Non-pigmented ciliary epithelial cell (primary cell): ENCODE measurements at places on chromosomes 13 and 19.

DNA sequence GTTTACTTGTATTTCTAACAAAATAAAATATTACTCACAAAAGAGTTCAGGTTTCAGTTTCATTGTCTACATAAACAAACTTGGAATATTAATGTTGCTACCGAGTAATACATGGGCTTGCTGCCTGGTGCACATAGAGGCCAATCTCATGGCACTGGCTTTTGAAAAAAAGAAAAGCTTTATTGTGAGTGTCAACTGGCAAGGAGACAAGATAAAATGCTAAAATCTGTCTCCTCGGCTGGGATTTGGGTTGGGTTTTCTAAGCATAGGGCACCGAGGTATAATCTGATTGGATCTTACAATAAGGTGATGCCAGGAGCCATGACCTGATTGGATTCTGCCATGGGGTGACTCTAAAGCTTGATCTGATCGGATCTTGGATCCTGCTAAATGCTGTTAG is 1519.9 kb upstream of the MIR17HG start:
- DNase-seq = no peak

- DNase-seq = no peak
Measured at GRCh38 chr13:84659359-84659661, 777.0 kb upstream of the SLITRK1 start.

- DNase-seq = peak; percentile 23
Measured at GRCh38 chr13:105008604-105009003, 1526.9 kb downstream of the EFNB2 start.

- no peak for DNase-seq
Measured at GRCh38 chr19:4088975-4089374, 22.3 kb upstream of the ZBTB7A start.

DNA sequence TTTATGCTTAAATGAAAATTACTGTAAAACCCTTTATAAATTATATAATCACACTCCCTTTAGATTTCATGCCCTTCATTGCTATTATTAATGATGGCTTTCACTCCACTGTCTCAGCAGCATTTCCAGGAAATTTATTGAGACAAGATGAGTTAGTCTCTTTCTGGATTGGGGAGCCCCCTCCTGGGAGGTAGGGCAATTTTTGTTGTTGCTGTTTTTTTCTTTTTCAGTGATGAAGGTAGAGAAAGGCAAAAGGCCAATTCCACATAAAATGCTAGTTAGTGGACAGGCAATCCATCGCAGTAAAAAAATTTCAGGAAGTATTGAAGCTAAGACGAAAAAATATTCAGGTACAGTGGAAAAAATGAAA is 80.2 kb downstream of the TEX26 start:
- DNase-seq = no peak

DNA sequence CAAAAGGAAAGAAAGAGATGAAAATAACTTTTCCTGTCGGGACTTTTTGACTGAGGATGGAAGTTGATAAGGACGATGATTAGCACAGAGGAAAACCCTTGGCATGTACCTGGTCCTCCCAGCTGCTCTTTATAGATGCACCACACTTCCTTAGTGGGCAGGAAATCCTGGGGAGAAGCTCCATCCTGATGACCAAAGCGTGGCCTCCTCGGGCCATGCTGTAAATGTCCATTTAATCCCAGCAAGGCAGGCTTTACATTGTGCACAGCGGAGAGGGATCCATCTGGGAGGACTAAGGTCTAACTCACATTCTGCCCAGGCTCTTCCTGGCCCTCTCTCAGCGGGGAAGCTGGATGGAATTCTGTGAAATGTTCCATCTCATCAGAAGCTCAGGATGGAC is 113.5 kb downstream of the COL4A2 start:
- DNase-seq = no peak

GRCh38 chr19:2810141-2811091 is 9.3 kb upstream of the ZNF554 start:
- no peak for DNase-seq

GRCh38 chr19:17324357-17325114 is 10.1 kb downstream of the ANO8 start:
- no peak for DNase-seq

- no peak for DNase-seq
Measured at GRCh38 chr19:14432791-14433553, at the start of gene PKN1. Gene PKN1 (plus strand): TSS chr19:14433306. CDS start chr19:14433522, 216 bp downstream.

GRCh38 chr19:49816590-49816989 is 1.5 kb upstream of the MED25 start:
- DNase-seq = no peak

DNA sequence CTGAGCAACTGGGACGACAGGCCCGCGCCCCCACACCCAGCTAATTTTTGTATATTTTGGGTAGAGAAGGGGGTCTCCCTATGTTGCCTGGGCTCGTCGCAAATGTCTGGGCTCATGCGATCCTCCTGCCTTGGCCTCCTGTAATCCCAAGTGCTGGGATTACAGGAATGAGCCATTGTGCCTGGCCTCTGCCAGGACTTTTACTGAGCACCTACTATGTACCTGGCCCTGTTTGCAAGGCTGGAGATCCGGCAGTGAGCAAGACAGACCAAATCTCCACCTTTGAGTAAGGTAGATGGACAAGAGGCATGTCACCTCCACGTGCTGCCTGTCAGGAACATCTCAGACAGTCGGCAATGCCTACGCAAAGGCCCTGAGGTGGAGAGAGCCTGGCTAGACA is 6.9 kb downstream of the FKBP8 start:
- DNase-seq = no peak

GRCh38 chr19:36847968-36848367 is 2.7 kb upstream of the ZNF345 start:
- no peak for DNase-seq

DNA sequence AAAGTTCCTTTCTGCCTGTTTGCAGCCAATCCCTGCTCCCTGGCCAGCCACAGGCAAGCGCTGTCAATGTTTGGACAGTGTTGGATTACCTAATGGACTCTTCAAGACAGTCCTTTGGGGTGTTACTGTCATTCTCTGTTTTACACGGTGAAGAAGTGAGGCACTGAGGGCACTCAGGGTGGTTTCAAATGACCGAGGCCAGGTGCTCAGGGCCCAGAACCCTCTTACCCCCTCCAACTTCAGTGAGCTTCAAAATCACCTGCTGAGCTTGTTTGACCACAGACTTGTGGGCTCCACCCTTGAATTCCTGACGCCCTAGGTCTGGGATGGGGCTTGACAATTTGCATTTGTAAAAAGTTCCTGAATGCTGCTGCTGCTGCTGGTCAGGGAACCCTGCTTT is 97.9 kb downstream of the GGACT start:
- DNase-seq = no peak

DNA sequence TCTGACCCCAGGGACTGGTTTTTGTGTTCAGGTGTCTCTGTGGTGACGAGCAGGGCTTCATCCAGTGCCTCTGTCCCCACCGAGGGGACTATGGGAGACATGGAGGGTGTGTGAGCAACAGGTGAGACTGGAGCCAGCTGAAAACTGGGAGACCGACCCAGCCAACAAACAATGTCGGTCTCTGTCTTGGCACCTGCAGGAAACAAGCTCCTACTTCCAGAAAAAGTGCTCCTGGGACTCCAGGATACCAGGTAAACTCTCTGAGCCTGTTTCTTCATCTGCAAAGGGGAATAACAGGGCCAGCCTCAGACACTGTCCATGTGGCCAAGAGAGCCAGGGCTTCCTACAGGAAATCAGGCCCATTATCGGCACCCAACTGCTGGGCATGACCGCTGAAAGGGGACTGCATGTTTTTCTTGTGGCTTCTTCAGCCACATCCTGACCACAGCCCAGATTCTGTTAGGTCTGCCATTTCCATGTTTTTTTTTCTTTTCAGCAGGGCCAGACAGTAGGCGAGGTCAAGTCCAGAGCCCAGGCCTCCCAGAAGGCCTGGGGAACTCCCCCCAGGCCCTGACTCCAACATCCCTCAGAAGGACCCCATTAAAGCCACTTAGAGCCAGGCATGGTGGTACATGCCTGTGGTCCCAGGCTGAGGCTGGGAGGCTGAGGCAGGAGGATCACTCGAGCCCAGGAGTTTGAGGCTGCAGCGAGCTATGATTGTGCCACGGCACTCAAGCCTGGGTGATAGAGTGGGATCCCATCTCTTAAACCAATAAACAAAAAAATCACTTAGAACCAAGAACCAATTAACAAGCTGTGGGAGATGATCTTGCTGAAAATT is 836 bp upstream of the BST2 start:
- peak; percentile 35 for DNase-seq

- no peak for DNase-seq
Measured at GRCh38 chr13:42228527-42228926, 43.4 kb upstream of the AKAP11 start.

DNA sequence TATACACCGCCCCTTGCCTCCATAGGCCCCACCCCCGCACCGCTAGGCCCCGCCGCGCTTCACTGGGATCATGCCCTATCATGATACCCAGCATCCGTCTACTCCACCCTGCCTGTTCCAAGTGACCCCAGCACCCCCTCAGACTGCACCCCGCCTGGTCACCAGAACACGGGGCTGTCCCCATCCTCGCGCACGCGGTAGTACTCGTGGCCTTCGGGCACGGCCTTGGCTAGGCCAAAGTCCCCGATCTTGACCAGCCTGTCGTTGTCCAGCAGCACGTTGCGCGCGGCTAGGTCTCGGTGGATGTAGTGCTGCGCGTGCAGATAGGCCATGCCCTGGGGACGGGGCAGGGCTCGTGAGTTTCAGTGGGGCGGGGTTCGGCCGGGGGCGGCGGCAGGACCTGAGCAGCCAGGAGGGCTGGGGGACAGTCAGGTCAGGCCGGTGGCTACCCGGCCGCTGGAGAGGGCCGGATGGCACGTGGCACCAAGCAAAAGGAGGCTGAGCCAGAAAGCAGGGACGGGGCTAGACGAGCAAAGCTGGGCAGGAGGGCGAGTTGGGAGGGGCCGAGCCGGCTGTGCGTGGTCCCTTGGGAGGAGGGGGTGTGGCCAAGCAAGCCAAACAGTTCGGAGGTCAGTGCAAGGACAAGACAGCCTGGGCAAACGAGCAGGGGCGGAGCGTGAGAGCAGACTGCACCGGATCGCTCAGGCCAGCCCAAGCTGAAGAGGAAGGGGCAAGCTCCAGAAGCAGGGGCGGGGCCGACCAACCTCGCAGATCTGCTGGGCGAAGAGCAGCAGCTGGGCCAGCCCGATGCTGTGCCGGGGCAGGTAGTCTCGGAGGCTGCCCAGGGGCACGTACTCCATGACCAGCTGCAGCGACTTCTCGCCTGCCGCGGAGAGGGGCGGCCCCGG is 13.6 kb upstream of the ICAM3 start:
- no peak for DNase-seq

DNA sequence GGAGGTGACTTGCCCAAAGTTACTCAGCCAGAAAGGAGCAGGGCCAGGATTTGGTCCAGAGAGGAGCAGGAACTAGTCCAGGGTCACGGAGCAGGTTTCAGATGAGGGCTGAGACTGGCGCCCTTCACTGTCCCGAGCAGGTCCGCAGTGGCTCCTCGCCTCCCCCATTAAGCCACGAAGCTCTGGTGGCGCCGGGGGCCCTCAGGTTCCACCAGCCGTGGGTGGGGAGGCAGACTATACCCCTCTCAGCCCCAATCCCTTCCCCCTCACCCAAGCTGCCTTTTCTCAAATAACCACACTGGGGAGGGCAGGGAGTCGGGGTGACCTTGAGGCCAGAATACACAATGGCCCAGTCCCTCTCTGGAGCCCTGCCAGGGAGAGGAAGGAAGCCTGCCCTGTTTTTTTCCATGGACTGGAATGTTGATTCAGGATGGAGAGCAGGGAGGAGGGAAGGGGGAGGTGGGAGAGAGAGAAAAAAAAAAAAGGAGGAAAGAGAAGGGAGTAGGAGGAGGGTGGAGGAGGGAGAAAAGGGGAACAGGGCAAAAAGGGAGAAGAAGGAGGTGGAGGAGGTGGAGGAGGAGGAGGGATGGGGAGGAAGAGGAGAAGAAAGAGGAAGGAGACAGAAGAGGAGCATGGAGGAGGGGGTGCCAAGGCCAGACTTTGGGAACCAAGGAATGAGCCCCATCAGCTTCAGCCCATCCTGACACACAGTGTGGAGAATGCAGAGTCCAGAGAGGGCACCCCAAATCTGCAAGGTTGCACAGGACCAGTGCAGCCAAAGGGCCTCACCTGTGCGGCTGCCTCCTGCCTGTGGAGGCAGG is 19.7 kb downstream of the CEACAM16 start:
- DNase-seq = no peak

DNA sequence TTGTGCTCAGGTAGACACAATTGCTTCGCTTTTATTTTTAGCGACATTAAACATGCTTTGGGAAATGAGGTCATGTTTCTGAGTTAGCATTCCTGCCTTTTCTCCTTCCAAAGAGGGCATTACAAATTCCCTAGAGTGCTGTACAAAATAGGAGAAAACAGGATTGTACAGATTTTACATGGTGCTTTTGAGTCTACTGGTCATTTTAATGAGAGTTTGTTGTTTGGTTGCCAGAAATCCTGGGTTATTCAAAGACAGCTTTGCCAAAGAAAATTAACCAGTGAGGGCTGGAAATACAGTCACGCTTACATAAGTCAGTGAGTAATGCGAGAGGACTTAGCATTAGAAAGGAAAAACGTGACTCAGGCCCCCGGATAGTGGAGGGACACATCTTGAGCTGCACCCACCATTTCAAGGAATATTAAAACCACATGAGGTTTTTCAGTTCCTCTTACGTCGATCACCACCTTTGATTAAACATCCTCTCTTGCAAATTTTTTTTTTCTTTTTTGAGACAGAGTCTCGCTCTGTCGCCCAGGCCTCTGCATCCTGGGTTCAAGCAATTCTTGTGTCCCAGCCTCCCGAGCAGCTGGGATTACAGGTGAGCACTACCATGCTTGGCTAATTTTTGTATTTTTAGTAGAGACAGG is 55.4 kb downstream of the SACS start:
- peak; percentile 86 for DNase-seq

GRCh38 chr19:32751066-32751465 is 31.5 kb downstream of the TDRD12 start:
- DNase-seq = no peak

DNA sequence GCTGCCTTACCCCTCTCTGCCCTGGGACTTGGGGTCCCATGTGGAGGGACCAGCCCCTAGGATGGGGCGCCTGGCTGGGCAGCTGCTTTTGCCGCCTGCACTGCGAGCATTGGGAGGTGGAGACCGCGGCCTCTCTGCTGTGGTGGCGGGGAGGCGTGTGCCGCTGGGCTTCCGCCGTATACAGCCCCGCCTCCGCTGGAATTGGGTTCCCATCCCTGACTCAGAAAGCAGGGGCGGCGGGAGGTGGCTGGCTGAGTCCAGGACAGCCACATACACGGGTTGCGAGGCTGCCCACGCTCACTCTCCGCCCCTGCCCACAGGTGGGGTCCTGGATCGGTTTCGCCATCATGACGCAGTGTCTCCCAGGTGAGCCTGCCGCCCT is 6.6 kb downstream of the NDUFB7 start:
- no peak for DNase-seq

DNA sequence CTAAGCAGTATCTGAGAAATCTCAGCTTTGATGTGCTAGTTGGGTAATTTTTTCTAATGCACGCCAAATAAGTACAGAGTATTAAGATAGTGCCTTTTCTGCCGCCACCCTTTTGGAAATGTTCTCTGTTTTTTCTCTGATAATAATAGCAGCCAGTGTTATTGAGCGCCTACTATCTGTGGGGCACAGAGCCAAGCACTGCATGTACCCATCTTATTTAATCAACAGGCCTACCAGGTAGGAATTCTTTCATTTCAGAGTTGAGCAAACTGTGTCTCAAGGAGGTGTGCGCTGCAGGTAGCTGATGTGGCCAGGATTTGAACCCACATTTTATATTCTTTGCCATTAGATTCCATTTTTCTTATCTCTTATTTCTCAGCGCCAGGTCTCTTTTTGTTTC is 1.4 kb downstream of the EPN1 start:
- DNase-seq = no peak

- DNase-seq = no peak
Measured at GRCh38 chr19:3006075-3006767, 22.9 kb downstream of the TLE2 start.
